ENCODE measurements at places on chromosomes 2 and 18.

DNA sequence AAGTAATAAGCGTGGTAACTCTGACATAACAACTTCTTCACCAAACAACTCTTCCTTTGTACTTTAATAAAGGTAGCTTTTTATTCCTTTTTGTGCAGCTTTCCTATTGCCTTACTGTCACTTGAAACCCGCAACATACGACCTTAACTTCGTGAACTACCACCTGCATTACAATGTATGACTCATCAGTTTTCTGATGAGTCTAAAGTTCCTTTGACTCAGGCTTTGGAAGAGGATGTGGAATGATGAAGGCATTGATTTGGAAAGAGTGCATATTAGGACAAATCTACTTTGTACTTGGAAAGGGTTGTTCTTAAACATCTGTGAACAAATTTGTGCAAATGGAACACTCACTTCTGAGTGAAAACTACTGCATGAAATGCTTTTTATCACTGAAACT is 1012.1 kb downstream of the TMEM182 start:
- no peak for DNase-seq

DNA sequence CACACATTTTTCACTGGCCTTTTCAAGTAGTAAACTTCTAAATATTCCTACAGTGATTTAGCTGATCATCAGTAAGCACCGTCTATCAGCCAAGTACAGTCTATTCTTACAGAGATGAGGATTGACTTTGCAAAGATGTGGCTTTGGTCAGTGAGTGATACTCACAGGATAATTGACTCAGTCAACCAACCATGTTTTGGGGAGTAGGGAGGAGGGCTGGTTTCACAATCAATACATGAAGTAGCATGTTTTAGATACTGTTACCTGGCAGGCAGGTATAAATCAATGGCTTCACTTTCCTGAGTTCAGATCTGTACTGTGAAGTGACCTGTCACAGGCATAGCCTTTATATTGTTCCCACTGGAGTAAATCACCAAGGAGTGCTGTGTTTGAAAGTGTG is 27.2 kb downstream of the OSBPL6 start:
- DNase-seq = no peak

DNA sequence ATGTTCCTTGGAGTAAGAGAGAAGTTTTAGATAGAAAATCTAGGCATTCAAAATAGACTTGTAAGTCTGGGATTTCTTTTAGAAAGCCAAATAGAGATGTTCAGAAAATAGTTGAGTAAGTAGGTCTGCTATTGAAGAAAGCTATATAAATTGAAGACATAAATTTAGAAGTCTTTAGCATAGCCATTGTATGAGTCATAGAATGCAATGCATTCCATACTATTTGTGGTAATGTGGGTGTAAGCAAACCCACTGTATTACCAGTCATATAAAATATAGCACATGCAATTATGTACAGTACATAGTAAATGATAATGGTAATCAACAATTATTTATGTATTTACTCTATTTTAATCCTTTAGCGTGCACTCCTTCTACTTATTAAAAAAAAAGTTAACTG is 14.1 kb downstream of the MC4R start:
- DNase-seq = peak; percentile 87

DNA sequence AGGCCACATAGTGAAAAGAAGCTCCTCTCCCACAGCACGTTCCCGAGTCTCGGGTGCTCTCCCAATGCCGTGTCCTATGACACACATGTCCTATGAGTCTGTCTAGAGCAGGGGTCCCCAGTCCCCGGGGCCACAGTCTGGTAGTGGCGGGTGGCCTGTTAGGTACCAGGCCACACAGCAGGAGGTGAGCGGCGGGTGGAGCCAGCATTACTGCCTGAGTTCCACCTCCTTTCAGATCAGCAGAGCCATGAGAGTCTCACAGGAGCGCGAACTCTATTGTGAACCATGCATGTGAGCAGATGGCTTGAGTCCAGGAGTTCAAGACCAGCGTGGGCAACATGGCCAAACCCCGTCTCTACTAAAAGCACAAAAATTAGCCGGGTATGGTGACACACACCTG is 112.6 kb downstream of the ZBTB7C start:
- no peak for DNase-seq

DNA sequence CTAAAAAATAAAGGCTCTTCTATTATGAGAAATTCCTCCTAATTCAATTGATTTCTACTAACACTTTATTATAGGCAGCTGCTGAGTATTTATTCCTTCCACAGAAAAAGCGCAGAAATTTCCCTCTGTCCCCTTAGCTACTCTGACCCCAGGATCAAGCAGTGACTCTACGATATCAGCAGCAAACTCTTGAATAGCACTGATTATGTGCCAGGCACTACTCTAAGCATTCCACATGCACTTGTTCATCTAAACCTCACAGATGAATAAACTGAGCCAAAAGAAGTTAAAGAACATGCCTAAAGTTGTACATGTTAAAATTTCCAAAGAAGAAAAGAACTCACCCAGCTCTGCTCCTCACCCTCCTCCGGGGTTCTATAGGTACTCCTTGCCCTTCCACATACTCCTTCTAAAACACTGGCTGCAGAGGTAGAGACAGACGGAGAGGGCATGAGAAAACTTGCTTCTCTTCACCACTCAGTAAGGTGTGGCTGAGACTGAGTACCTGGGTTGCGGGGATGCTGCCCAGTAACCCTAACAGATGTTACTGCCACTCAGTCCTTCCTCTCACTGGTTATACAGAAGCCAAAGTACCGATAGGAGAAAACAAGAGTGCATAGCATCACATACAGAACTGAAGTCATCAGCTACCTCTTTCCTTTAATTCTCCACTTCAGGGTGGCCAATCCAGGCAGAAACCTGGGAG is 9.9 kb downstream of the C1D start:
- no peak for DNase-seq

- DNase-seq = no peak
Measured at GRCh38 chr18:9354256-9354655, 19.7 kb downstream of the TWSG1 start.

DNA sequence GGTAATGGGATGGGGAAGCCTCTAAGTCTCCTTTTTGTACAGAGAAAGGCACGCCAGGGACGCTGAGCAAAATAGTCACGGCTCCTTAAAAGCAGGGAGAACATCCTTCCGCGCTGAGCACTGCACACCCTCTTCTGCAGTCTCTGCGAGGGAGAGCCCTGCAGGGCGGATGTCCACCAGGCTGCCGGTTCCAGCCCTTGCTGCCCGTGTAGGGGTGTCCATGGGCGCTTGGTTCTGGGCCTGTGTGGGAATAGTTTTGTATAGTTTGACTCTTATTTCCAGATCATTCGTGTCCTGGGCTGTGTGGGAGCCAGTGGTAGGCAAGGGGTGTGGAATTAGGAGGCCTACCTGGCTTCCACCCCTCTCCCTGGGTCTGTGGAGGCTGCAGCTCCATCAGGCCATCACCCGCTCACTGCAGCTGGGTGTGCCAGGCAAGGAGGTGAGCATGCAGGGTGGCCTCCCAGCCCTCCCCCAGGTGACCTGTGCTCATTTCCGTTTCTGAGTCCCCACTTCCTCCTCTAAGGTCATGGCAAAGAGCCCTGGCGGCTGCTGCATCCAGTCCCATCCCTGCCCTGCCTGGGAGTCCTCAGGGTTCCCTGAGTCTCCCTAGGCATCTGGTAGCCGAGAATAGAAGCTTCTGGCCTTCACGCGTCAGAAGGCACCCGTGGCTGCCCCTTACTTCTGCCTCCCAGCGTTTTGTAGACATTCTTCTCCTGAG is 202.6 kb downstream of the LDLRAD4 start:
- DNase-seq = no peak

GRCh38 chr2:120052597-120052996 is 39.7 kb downstream of the EPB41L5 start:
- DNase-seq = peak; percentile 59

DNA sequence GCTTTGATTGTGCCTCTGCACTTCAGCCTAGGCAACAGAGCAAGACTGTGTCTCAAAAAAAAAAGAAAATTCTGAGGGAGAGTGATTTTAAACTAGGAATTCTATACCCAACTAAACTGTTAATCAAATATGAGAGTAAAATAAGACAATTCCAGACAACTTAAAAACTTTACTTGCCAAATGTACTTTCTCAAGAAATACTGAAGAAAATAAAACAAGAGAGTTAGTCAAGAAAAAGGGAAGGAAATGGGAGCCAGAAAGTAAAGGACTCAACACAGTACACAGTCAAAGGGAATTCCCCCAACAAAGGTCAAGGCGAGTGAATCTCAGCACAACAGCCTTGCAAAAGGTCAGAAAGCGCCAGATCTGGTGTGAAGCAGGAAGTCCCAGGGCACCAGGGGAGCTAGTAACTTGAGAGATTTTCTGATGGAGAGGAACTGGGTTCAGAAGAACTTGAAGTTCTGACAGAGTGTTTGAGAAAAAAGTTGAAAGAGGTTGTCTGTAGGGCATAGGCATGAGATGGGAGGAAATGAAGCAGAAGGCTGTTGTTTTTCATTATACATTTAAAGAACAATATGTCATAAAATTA is 22.6 kb upstream of the TBC1D8 start:
- no peak for DNase-seq

GRCh38 chr2:240143801-240144648 is 3.6 kb upstream of the OTOS start:
- DNase-seq = peak; percentile 52

DNA sequence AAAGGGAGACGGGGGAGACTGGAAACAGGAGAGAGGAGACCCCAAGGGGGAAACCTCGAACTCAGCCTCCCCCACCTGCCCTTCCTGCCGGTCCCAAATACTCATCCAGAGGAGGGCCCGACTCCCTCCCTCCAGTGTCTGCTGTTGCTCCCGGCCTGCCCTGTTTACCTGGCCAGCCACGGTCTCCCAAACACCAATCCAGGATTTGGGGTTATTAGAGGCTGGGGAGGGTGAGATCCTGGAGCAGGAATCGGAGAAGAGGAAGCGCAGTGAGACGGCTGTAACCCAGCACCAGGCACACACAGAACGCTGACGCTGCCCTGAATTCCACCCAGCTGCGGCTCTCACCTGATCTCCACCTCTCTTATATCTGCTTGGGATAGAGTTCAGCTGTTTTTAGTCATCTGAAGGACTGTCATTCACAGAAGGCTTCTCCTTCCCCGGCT is 213.0 kb downstream of the TNS1 start:
- DNase-seq = no peak

DNA sequence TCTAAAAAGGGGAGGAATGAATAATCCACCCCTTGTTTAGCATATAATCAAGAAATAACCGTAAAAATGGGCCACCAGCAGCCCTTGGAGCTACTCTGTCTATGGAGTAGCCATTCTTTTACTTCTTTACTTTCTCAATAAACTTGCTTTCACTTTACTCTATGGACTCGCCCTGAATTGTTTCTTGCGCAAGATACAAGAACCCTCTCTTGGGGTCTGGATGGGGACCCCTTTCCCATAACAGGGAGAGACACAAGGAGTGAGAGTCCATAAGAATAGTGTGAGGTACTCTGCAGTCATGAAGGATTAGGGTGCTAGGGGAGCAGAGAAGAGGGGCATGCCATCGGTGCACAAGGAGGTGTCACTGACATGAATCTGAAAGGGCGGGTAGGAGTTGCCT is 159.2 kb upstream of the PGAP1 start:
- no peak for DNase-seq

DNA sequence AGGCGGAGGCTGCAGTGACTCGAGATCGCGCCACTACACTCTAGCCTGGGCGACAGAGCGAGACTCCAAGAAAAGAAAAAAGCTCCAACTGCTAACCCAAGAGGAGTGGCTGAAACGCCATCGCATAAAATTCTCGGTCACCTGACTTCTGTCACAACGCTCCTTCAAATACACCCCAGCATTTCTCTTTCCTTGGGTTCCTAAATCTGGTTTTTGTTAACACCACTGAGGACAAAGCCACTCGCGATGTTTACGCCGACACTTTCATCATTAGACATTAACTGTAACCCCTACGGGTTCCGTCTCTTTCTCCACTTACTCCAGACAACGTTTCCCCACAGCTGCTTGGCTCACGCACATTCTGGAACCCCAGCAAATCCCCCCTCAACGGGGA is 679 bp downstream of the CLK1 start:
- no peak for DNase-seq

DNA sequence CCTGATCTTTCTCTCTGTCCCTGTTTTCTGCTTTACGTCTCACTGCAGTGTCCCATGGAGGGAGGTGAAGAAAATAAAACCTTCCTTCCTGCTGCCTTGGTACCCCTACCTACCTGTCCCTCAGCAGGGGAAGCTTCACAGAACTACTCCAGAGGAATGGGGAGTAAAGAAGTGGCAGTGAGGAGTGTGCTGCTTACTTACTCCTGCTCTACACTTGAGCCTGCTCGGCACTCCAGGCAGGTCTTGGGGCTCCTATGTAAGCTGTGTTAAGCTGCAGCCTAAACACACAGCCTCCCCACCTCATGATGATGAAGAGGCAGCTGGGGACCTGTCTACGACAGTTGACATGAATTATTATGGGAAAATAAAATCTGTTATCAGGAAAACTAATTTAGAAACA is 72.6 kb downstream of the ACSL3 start:
- no peak for DNase-seq

DNA sequence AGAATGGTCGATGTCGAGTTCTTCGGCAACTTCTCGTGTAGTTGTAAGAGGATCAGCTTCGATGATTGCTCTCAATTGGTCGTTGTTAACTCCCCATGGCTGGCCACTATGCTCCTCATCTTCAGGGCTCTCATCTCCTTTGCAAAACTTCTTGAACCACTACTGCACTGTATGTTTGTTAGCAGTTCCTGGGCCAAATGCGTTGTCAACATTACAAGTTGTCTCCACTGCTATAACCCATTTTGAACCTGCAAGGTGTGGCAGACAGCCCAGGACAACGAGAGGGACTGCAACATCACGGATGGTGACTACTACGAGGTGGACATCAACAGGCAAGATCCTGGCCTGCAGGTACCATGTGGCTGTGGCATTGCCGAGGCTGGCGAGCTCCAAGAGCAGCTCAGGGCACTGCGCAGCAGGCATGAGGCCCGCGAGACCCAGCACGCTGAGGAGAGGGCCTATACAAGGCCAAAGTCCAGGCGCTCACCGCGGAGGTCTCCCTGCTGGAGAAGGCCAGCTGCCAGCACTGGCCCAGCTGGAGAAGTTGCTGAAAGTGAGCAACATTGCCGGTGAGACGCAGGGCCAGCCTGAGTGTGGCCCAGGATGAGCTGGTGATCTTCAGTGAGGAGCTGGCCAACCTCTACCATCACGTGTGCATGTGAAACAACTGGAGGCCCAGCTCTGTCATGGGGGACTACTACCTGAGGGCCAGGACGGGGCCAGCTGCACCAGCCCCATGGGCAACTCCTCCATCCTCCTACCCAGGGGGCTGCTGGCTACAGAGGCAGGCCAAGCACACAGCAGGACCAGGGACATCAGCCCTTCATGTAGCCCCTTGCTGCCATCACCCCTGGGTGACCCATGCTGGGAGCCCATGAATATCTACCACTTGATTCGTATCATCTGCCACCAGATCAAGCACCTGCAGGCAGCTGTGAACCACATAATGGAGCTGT is 20.2 kb downstream of the CLK1 start:
- DNase-seq = no peak

DNA sequence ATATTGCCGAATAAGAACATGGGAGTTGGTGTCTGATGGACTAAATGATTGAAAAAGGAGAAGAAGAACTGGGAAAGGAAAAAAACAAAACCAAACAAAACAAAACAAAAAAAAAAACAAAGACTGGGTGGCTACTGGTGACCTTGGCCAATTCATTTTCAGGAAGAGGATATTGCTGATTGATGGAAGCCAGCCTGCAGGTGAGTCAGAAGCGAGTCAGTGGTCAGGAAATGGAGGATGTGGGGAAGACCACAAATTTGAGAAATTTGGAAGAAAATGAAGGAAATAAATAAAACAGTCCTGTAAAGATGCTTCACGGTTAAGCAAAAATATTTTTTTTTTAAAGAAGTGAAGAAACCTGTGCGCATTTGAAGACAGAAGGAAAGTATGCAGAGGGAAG is 296.9 kb downstream of the ZNF521 start:
- DNase-seq = no peak

Measured in fibroblast of skin of scalp (primary cell).